ENCODE measurements at places on chromosomes 5 and 9. TPM values are rescaled to one million over a fixed set of nuclear protein-coding genes. Genes with fewer than 3 reads are reported as not detected.

FBXW5 gene
- 91.5 TPM for total RNA-seq

SLC24A2 gene
- total RNA-seq, result 35.7 TPM

MEGF10 gene
- 30.3 TPM for total RNA-seq

FABP6 gene
- total RNA-seq, result 2.8 TPM

RABL6 gene
- 49.1 TPM for total RNA-seq

PCDHGA7 gene
- total RNA-seq, result 6.1 TPM

TSSK1B gene
- 0.10 TPM for total RNA-seq

PCDHA1 gene
- 4.5 TPM for total RNA-seq

CCDC192 gene
- total RNA-seq, result 0.50 TPM

DNA sequence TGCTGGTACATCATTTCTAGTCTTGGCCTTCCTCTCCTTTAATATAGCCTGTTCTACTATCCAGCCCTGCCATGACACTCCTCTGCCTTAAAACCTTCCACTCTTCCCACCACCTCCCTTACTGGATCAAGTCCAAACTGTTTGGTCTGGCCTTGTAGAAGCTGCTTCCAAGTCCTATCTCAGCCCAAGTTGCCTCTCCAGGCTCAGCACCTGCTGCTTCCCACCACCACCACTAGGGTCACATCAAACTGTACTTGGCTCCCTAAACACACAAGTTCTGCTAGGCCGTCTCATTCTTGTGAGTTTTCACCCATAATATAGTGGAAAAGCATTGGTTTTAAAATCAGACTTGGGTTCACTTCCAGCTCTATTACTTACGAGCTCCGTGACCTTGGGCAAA is 1.4 kb downstream of the NDUFA8 start:
- H3K27ac ChIP-seq, result no peak overlapping the region
- H3K36me3 ChIP-seq, result no peaks in the 10 kb centered on the region
- no peak for DNase-seq
- H3K27me3 ChIP-seq, result no peaks in the 10 kb centered on the region
- H3K4me1 ChIP-seq, result peaks cover 7% of the 10 kb centered on the region
- no peak overlapping the region for H3K4me3 ChIP-seq

GRCh38 chr5:122172207-122172606 is 42.9 kb downstream of the ZNF474 start:
- no peak overlapping the region for H3K27ac ChIP-seq
- H3K4me1 ChIP-seq, result peaks cover 6% of the 10 kb centered on the region
- DNase-seq, result no peak
- no peaks in the 10 kb centered on the region for H3K36me3 ChIP-seq

DNA sequence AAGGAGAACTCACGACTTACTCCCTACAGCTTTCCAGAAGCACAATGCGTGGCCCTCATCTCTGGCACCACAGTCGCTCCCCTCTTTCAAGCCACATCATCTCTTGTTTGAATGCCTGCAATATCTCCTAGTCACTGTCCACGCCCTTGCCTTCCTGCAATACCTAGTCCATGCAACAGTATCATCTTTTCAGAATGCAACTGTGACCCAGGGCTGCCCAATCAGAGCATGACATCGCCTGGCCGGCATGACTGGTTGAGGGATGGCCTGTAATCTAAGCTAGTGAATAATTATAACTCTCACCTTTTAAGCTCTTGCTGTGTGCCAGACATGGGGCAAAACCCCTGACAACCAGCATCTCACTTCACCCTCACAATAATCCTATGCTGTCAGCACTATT is 52.5 kb upstream of the CPEB4 start:
- no peaks in the 10 kb centered on the region for H3K27me3 ChIP-seq
- peaks cover 13% of the 10 kb centered on the region for H3K4me1 ChIP-seq
- H3K4me3 ChIP-seq, result no peak overlapping the region
- no peaks in the 10 kb centered on the region for H3K36me3 ChIP-seq
- no peak for DNase-seq

DNA sequence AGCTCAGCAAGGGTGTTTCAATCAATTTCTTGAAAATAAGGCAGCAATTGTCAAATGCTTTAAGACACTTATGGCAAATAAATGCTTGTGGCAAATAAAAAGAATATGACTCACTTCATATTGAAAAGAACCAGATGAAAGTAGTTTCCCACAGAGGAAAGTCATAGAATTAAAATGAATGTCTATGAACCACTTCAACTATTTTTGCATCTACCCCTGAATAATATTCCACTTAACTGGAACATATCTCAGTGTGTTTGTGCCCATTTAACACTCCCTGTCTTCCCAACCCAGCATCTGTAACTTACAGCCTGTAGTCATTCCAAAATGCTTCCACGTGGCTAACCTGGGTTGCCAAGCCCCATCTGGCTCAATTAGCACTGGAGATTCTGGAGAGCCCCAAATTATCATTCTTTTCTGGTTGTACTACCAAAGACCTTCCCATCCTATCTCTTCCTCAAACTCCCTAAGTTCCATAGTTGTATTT is 84.7 kb downstream of the FEM1C start:
- DNase-seq, result no peak
- no peaks in the 10 kb centered on the region for H3K27me3 ChIP-seq
- H3K4me1 ChIP-seq, result no peaks in the 10 kb centered on the region
- no peaks in the 10 kb centered on the region for H3K36me3 ChIP-seq
- H3K27ac ChIP-seq, result no peak overlapping the region

- DNase-seq, result no peak
- no peak overlapping the region for H3K27ac ChIP-seq
- H3K4me3 ChIP-seq, result no peak overlapping the region
Measured at GRCh38 chr5:64838376-64838775, 69.6 kb downstream of the CWC27 start.

DNA sequence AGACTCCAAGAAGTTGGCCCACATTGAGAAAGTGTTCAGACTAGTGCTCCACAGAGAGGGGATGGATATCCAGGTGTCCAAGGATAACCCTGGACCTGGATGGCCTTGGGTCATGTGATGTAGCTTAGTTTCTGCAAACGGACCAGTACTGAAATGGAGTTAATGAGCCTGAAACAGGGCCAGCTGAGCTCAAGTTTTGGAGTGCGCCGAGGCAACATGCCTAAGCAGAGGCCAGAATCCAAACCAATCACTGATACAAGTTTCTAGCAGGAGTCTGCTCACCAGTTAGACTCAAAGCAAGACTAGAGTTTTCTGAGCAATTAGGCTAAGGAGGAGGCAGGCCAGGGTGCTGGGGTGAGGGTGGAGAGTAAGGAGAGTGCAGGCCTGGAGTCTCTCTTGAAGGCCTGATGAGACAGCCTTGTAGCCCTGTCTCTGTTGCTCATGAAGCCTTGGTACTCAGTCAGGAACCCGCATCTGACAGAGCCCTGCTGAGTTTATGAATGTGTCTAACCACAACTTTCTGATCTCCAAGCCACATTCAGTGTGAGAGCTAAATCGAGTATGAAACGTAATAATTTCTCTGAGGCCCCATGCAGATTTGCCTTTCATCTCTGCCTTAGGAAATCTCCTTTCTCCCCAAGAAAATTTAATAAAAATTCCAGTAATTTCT is 68.9 kb upstream of the EQTN start:
- H3K4me3 ChIP-seq, result no peak overlapping the region
- peaks cover 13% of the 10 kb centered on the region for H3K4me1 ChIP-seq
- H3K27me3 ChIP-seq, result no peaks in the 10 kb centered on the region

- H3K27ac ChIP-seq, result no peak overlapping the region
- no peak for DNase-seq
- no peaks in the 10 kb centered on the region for H3K27me3 ChIP-seq
- H3K36me3 ChIP-seq, result no peaks in the 10 kb centered on the region
- H3K4me1 ChIP-seq, result no peaks in the 10 kb centered on the region
Measured at GRCh38 chr5:99000876-99001275, 72.1 kb upstream of the CHD1 start.

GRCh38 chr9:38154501-38155421 is 85.7 kb upstream of the SHB start:
- H3K27ac ChIP-seq, result no peak overlapping the region
- no peaks in the 10 kb centered on the region for H3K36me3 ChIP-seq
- H3K27me3 ChIP-seq, result no peaks in the 10 kb centered on the region

DNA sequence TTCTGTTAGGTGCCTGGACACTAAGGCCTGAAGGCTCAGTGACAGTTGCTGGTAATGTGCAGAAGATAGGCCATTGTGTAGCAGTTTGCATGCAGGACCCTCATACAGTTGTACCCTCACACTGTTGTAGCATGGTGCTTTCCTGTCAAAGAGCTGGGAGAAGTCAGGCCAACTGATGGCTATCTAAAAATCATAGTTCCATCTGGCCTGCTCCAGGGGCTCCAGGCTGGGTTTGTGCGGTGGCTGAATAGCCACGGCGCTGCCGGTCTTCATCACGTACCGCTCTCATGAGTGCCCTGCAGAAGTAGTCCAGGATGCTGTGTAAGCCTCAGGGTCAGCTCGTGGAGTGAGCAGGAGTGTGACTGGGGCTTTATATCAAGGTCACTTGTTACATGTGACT is 12.2 kb downstream of the SECISBP2 start:
- no peak overlapping the region for H3K27ac ChIP-seq
- H3K36me3 ChIP-seq, result peaks cover 42% of the 10 kb centered on the region
- H3K27me3 ChIP-seq, result no peaks in the 10 kb centered on the region
- H3K4me1 ChIP-seq, result no peaks in the 10 kb centered on the region

DNA sequence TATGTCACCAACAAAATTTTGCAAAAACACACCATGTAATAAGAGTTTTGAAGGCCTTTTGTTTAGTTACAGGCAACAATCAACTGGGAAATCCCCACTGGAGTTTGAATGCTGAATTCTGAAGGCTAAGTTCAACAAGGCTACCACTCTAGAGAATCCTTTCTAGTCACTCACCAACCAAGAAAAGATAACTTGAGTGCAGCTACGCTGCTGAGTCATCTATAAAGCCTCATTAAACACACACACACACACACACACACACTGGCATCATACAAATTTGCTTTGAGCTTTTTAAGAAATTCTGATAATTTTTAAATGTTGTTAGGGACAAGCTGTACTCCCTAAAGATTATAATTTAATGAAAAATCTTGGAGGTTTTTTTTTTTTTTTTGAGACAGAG is 219.6 kb downstream of the DENND1A start:
- no peaks in the 10 kb centered on the region for H3K27me3 ChIP-seq
- no peaks in the 10 kb centered on the region for H3K36me3 ChIP-seq
- H3K4me1 ChIP-seq, result no peaks in the 10 kb centered on the region
- DNase-seq, result no peak
- H3K4me3 ChIP-seq, result no peak overlapping the region

DNA sequence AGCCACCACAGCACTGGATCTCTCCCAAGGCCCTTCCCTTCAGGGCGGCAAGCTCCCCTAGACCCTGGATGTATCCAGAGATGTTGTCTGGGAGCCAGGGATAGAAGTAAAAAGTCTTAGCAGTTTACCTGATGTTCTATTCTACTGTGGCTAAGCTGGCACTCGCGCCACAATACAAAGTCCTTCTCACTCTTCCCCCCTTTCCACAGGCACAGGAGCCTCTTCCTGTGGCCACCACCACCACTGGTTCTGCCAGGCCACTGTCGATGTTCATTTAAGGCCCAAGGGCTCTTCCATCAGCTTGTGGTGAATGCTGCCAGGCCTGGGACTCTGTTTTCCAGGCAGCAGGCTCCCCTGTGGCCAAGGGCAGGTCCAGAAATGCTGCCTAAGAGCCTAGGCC is 33.7 kb downstream of the MEGF9 start:
- H3K27me3 ChIP-seq, result no peaks in the 10 kb centered on the region
- no peak overlapping the region for H3K4me3 ChIP-seq
- no peak for DNase-seq
- no peaks in the 10 kb centered on the region for H3K36me3 ChIP-seq
- H3K27ac ChIP-seq, result no peak overlapping the region
- H3K4me1 ChIP-seq, result peaks cover 14% of the 10 kb centered on the region
